Heart left ventricle (tissue), 16 donors: ENCODE measurements at places on chromosomes 11 and 22.

DNA sequence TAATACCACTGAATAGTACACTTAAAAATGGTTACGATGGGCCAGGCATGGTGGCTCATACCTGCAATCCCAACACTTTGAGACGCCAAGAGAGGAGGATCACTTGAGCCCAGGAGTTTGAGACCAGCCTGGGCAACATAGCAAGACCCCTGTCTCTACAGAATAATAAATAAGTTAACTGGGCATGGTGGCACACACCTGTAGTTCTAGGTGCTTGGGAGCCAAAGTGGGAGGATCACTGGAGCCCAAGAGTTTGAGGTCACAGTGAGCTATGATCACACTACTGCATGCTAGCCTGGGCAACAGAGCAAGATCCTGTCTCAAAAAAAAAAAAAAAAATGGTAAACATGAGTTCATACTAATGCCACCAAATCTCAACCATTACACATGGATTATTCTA lies 61.3 kb downstream of the CD6 start:
- no peak for DNase-seq

DNA sequence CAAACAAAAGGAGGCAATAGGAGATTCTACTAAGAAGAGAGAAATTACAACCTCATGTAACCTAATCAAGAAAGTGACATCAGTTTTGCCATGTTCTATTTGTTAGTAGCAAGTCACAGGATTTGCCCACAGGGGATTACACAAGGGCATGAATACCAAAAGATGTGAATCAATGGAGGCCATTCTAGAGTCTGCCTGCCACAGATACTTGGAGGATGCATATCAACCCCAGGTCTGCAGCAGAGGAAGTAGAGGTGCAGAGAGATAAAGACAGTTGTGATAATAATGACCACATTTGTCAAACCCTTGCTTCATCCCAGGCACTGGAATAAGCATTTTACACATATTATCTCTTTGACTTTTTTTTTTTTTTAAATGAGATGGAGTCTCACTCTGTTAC lies 2.4 kb upstream of the ASCC2 start:
- no peak for DNase-seq

GRCh38 chr11:65442842-65443331 lies 20.3 kb downstream of the NEAT1 start:
- no peak for DNase-seq

- no peak for DNase-seq
Measured at GRCh38 chr22:22245935-22246525, 1.4 kb downstream of the VPREB1 start.

DNA sequence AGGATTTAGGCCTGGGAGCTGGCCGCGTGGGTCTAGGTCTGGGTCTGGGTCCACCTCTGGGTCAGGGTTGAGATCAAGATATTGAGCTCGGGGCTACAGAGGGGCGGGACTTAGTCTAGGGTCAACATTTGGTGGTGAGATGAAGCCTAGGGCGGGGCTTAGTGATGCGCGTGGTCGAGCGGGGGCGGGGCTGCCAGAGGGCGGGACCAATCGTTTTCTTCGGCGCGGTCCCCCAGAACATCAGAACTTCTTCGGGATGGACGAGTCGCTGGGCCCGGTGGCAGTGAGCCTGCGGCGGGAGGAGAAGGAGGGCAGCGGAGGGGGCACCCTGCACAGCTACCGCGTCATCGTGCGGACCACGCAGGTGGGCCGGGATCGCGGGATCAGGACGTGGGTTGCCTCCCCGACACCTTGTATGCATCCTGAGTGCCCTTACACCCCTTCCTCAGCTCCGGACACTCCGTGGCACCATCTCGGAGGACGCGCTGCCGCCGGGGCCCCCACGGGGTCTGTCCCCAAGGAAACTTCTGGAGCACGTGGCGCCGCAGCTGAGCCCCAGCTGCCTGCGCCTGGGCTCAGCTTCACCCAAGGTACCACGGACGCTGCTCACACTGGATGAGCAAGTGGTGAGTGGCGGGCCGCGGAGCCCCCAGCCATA lies 4.2 kb downstream of the SIPA1 start:
- no peak for DNase-seq
